ENCODE measurements at places on chromosomes 16 and 17. TPM values are rescaled to one million over a fixed set of nuclear protein-coding genes. Genes with fewer than 3 reads are reported as not detected.

CPSF4L gene
- total RNA-seq, result not detected

MAF gene
- 11.5 TPM for total RNA-seq

CCL7 gene
- not detected for total RNA-seq

EME1 gene
- total RNA-seq, result 0.74 TPM

KRTAP1-5 gene
- not detected for total RNA-seq

ANKRD13B gene
- total RNA-seq, result 5.9 TPM

TMEM238L gene
- not detected for total RNA-seq

KRTAP4-6 gene
- not detected for total RNA-seq

RPL26 gene
- total RNA-seq, result 960 TPM

SMPD3 gene
- 0.16 TPM for total RNA-seq

GLYR1 gene
- total RNA-seq, result 86.7 TPM

CDH11 gene
- total RNA-seq, result 20.9 TPM

GNAO1 gene
- 15.4 TPM for total RNA-seq

FBXW10 gene
- 0.08 TPM for total RNA-seq

ACSM2A gene
- not detected for total RNA-seq

MYL4 gene
- 809 TPM for total RNA-seq

WFIKKN1 gene
- total RNA-seq, result 0.14 TPM

FBXL16 gene
- total RNA-seq, result 0.08 TPM

PPY gene
- not detected for total RNA-seq

ZPBP2 gene
- total RNA-seq, result not detected

AOC2 gene
- 0.44 TPM for total RNA-seq

PNMT gene
- 7.6 TPM for total RNA-seq

PSMD12 gene
- 45.0 TPM for total RNA-seq

ABCC12 gene
- not detected for total RNA-seq

C16orf74 gene
- total RNA-seq, result 2.3 TPM

PRDM7 gene
- not detected for total RNA-seq

PIPOX gene
- total RNA-seq, result 0.60 TPM

MMP28 gene
- total RNA-seq, result 3.0 TPM

PPM1E gene
- total RNA-seq, result 0.80 TPM

ABCA9 gene
- 13.0 TPM for total RNA-seq

CSH1 gene
- total RNA-seq, result not detected

RNF157 gene
- total RNA-seq, result 4.8 TPM

EPOP gene
- total RNA-seq, result 0.33 TPM

SLC6A2 gene
- not detected for total RNA-seq

MYH8 gene
- not detected for total RNA-seq

GRB7 gene
- total RNA-seq, result 1.1 TPM

COTL1 gene
- total RNA-seq, result 13.3 TPM

NKD1 gene
- 1.5 TPM for total RNA-seq

SLC47A2 gene
- total RNA-seq, result not detected
